RWPE1 (cell line): ENCODE measurements at places on chromosomes 7 and 10.

DNA sequence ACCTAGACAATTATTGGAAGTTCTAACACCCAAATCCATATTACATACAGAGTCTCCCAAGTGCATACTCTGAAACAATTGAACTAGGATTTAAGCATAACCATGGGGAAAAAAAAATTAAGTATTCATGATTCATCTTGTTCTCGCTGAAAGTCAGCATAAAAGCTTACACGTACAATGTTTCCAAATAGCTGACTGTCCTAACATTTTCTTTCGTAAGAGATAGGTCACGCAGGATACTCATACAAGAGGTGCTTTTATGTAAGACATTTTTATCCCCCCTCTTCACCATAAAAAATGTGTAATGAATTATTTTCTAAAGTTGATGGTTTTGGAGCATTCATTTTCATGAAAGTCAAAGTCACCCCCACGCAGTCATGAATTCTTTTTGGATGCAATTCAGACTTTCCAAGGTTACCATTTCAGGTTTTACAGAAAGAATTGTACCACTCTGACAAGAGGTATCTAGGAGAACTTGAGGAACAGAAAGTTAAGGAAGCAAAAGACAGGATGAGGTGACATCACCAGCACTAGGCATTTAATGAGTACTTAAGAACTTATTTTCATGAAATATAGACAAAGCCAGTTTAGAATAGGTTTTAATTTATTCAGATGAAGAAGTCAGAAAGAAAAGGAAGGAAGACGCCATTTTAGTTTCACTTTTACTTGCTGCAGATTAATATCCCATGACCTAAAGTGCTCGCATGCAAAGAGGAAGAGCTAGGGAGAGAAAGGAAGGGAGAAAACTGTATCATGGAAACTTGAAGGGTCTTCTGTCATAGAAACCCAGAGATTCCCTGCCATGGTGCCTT lies 55.8 kb downstream of the TMEM26 start:
- DNase-seq = no peak

- DNase-seq = peak; percentile 47
These were observed 161.3 kb upstream of the NPVF start for GRCh38 chr7:25389489-25390106.

DNA sequence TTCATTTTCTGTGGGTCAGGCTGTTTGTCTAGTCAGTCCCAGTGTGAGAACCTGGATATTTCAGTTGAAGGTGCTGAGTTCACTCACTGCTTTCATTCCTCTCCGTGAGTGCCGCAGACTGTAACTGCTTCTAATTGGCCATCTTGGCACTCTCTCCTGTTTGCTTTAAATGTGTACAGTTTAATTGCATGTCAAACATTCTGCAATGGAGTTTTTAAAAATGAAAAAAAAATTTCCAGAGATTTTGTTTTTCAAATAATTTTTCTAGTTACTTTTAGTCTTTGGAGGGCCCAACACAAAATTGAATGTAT lies 87.8 kb downstream of the CCSER2 start:
- DNase-seq = no peak

- peak; percentile 4 for DNase-seq
These were observed 129.1 kb upstream of the PPP1R3A start for GRCh38 chr7:114047889-114048288.

DNA sequence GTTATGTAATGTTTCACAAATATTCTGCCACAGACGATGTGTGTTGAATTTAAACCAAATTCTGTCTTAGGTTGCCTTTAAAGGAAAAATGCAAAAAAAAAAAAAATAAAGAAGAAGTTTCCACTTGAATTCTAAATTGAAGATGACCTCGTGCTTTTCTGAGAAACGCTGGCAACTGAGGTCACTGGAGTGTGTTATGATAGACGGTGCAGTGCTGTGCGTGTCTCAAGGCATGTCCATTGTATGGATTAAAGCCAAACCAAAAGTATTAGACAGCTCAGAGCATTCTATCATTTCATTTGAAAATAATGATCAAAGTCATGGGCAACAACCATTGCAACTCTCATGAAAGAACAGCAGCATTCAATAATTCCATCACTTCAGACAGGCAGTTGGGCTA lies 483.9 kb downstream of the GRM8 start:
- DNase-seq = no peak

DNA sequence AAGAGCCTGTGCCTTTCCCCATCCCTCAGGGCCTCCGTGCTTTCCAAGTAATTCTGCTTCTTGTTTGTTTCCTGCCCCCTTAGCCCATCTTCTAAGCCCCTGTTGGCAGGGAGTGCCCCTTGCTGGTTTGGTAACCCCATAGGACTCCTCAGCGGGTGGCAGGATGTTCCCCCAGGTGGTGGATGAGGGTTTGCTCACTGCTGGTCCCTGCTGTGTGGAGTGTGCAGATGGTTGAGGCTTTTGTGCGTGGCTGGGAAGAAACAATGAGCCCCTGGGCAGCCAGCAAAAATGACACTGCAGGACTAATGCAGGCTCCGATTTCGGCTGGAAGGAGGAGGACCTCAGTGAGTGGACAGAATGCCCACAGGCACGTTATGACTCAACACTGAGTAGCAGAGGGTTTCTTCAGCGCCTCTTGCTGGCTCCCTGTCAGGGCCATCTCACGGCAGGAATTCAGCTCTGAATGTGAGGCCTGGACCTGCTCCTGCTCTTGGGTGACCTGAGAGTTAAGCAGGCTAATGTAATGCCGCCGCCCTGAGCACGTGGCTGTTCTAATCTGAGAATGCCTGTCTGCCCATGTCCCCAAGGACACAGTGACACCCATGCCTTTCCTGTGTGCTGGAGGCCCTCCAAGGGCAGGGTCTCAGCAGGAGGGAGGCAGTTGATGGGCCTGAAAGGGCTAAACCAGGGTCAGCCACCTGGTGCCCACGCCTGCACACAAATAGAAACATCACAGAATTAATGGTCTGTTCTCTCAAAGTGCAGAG lies 16.6 kb downstream of the BAG3 start:
- peak; percentile 95 for DNase-seq

- DNase-seq = no peak
These were observed 45.0 kb upstream of the PPP1R3C start for GRCh38 chr10:91677911-91678310.

GRCh38 chr7:33821970-33822369 lies 83.4 kb upstream of the BMPER start:
- no peak for DNase-seq

DNA sequence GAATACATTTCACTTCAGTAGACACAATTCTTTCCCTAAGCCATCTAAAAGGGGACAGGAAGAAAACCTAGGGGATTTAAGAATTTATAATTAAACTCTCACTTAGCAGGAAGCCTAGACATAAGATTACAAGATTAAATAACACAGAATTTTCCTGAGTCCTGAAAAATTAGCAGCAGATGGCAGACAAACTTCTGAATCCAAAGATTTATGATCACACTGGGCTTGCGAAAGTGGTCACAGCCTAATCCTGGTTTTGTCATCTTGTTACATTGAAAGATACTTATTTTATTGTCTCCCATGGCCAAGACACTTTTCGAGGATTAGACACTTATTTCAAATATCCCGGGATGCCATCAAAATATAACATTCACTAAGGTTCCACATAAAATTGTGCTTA lies 2.9 kb downstream of the ERLIN1 start:
- DNase-seq = no peak

DNA sequence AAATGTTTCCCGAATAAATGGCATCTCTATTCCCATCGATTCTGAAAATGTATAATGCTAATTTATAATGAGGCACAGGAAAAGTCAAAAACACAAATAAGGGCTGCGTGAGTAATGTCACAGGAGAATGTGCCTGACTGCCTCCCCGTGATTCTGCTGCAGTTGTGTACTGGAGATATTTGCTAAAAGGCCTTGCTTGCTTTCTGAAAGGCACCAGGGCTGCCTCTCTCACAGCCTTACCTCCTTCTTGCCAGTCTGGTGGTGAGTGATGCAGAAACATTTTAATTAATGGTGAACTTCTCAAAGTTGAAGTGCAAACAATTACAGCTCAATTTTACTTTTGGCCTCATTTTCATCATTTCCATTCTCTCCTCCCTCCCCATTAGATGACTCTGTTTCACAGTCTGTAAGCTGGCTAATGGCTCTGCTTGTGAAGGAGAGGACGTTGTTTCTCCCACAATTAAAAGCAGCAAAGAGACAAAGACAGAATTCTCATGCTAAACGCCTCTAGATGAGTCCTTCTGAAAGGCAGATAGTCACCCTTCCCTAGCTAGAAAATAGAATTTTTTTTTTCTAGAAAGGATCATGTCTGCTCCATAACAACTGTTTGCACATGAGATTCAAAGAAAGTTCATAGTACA lies 377.6 kb downstream of the MDFIC start:
- DNase-seq = no peak

GRCh38 chr10:48520594-48520993 lies 84.3 kb downstream of the ARHGAP22 start:
- no peak for DNase-seq

GRCh38 chr7:50791363-50791937 lies 8.8 kb upstream of the GRB10 start:
- DNase-seq = no peak

GRCh38 chr7:106371629-106372028 lies 86.8 kb upstream of the NAMPT start:
- DNase-seq = no peak

GRCh38 chr10:66927971-66928770 lies 2.3 kb downstream of the LRRTM3 start:
- DNase-seq = no peak

DNA sequence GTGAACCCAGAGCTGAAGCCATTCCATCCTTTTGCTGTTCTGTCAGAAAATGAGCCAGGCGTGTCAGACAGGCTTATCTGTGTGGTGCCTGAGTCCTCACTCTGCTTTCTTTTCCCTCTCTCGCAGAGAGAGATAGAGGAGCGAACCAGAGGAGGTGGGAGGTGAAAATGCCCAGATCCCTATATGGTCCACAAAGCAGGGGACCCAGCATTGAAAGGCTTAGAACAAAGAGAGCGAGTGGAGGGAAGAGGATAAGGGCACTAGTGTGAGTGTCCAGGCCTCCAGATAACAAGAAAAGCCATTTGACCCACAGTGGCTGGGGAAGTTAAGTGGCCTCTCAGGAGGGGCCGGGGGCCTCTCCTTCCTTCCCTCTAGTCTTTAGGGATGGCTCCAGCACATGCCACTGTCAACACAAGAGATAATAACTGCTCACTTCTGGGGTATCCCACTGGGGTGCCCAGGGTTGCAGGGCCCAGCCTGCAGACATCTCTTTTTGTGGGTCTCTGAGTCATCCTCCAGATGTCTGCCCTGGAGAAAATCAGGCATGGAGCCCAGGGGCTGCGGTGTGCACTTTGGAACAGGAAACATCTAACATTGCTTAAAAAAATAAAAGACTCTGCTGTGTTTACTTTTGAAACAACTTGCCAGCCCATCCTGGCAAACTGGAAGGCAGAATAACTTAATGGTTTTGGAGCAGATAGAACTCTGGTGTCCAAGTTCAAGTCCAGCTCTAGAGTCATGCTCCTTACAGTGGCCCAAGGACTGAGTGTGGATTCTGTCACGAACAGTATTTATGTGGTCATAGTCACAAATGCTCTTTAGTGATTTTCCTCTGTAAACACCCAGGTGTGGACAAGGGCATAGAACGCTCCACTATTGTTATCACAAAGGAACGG lies 189.5 kb downstream of the CXCL12 start:
- DNase-seq = peak; percentile 24

DNA sequence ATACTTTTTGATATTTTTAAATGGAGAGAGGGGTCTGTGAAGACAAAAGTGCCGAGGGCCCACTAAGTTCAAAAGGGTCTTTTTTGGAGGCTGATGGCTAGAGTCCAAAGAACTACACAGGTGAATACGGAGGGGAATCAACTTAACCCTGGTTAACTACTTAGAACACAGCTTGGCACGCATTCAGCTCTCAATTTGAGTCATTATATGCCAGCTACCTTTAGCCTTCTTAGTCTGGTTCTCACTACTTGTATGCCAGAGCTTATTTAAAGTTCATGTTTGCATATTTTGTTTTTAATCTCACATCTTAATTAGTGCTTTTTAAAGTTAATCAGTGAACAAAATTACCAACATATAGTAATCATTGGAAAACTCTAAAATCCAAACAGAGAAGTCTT lies 80.8 kb downstream of the VWDE start:
- no peak for DNase-seq

- no peak for DNase-seq
These were observed 995 bp upstream of the CFTR start for GRCh38 chr7:117478836-117479224.

DNA sequence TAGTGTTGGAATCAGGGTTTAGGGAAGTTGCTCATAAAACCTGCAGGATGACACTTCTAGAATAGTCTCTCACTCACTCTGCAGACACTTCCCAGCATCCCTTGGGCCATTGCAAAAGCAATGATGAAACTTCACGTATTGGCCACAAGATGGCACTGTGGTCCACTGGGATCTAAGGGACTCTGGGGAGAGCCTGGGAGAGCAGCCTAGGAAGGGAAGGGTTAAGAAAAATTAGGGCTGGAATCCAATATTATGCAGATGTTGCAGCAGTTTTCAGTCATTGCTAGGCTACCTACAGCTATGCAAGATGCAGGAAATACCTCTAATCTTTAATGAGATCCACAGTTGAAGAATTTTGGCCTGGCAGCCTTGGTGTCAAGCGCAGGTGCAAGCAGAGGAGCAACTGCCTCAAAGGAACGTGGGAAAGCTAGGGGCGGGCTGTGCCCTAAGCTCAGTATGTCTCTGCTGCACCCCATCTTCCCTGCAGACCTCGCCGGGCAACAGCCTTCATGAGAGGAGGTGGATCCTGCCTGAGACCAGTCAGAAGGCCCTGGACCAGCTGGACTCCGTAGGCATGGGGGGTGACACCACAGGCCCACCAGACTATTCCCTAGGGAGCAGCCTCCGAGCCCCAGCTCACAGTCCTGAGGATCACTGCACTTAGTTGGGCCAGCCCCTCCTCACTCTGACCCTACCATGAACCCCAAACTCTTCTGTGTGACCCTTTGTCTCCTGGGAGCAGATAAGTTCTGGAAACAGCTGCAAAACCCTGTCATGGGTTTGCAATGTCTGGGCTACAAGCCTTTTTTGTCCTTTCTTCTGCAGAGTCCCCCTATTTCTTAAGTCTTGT lies 127.9 kb upstream of the PRSS58 start:
- DNase-seq = peak; percentile 41

DNA sequence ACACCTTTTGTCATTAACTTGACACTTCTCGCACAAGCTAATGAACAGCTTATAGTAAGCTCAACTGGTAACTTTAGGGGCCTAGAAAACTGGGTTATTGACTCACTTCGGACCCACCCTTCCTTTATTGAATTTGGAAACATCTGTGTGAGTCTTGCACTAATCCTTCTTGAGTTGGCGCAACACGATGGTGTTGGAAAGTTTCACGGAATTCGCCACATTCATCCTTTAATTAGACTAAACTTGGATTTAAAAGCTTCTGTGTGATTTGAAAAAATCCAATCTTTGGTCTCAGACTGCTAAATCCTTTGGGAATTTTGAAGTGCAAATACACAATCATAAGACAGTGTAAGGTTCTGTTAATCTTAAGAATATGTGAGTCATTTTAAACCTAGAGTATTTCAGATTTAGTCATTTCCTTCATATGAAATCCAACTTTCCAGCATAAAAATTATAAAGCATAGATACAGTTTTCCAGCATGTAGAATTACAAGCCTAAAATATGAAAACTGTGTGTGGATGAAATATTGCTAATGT lies 15.1 kb downstream of the FZD8 start:
- no peak for DNase-seq
